CD4-positive, alpha-beta T cell (primary cell): ENCODE measurements at places on chromosomes 1 and 21. TPM values are rescaled to one million over a fixed set of nuclear protein-coding genes. Genes with fewer than 3 reads are reported as not detected.

Gene KLF18
- not detected for total RNA-seq

Gene PPM1J
- total RNA-seq, result 0.39 TPM

Gene HRNR
- not detected for total RNA-seq

Gene CHRM3
- 0.08 TPM for total RNA-seq

Gene VHLL
- not detected for total RNA-seq

Gene RNU5D-1
- not detected for total RNA-seq

Gene OVAAL
- total RNA-seq, result not detected

- no peak for DNase-seq
Measured at GRCh38 chr1:96329121-96329520, 392.5 kb upstream of the PTBP2 start.

DNA sequence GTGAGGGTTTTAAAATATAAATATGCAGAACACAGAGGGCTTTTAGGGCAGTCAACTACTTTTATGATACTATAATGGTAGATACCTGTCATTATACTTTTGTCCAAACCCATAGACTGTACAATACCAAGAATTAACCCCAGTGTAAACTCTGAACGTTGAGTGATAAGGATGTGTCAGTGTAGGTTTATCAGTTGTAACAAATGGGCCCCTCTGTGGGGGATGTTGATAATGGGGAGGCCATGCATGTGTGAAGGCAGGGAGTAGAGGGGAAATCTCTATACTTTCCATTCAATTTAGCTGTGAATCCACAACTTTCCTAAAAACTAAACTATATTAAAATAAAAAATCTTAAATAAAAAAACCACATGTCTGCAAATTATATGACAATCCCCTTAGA, 193.5 kb upstream of the CAMK1G start:
- no peak for DNase-seq

DNA sequence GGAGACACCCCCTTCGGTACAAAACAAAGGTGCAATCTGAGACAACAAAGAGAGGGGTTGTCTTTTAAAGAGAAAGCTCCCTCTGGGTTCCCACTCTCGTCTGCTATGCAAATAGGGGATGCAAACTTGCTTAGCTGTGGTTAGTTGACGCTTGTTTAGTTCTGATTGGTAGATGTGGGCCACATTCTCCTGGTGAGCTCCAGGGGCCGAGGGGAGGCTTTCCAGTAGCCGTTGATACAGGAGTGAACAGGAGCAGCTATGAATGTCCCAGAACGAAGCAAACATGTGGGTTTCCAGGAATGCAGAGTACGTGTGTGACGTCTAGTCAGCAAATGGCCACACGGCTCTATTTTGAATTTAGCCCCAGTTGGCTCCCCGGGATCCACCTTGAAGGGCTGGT, 14.7 kb downstream of the TFF2 start:
- DNase-seq, result no peak

DNA sequence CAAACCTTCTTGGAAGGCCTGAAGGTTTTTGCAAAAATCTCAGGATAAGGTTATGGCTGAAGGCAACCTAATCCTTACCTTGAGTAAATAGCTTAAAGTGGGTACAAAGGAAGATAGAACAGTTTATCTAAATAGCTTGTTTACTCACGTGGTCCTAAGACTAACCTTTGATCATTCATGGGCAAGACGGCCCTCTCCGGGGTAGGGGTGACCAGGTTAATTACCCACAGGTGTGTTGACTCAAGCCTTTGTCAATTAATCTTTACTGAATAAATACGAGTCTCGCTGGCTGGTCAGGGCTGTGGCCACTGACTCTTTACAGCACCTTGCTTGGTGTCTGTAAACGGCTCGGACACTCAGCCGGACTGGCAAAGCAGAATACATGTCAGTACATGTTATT, 10.8 kb downstream of the AADACL4 start:
- DNase-seq, result no peak

- no peak for DNase-seq
Measured at GRCh38 chr1:159719990-159720389, 5.6 kb upstream of the CRP start.

DNA sequence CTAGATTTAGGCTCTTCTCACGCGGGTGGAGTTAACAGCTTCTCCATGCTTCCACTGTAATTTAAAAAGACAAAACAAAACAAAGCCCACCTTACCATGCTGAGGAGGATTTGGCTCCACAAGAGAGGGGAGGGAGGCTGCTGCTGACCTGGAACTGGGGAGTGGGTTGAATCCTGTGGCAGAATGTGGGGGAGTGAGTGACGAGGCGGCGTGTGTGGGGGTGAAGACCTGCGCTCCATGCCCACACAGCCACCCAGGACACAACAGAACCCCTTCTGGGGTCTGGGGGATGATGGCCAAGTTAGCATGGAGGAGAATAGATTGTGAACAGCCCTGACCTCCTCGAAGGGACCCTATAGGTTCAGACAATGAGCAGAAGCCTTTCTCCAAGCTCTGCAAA, 44.0 kb upstream of the LRRN2 start:
- no peak for DNase-seq

DNA sequence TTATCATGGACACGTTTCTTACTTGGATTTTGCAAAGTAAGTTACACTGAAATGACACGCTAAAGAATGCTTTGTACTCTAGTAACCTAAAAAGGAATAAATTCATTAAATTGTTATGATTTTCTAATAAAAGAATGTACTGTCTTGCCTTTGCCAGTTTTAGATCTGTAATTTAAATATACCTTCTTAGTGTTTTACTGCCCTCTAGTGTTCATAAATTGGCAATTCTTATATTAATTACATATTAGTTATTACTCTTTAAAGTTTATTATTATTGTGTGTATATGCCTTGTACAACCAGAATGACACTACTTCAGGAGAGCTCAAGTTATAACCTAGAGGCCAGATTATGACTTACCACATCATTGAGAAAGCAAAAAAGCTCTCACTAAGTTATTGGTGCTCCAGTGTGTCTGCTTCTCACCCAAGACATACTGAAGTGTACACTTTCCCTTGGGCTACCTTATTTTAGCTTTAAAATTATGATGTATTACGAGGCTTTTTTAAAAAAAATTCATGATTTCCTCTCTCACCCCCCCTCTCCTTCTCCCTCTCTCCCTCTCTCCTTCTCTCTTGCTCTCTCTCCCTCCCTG, 169.9 kb downstream of the HS2ST1 start:
- DNase-seq, result no peak

GRCh38 chr1:119308130-119308700, 60.4 kb upstream of the HAO2 start:
- DNase-seq, result no peak

DNA sequence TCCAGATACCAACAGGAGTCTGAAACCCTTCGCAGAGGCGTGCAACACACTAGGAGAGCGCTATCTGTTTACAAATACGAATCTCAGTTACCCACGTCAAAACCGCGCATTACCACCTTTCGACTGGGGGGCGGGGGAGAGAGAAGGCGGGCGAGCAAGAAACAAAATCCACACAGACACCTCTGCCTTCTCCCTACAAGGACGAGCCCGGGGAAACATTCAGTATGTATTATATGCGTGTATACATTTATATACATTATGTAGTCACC, 722 bp downstream of the TUT4 start:
- DNase-seq, result peak; percentile 69

DNA sequence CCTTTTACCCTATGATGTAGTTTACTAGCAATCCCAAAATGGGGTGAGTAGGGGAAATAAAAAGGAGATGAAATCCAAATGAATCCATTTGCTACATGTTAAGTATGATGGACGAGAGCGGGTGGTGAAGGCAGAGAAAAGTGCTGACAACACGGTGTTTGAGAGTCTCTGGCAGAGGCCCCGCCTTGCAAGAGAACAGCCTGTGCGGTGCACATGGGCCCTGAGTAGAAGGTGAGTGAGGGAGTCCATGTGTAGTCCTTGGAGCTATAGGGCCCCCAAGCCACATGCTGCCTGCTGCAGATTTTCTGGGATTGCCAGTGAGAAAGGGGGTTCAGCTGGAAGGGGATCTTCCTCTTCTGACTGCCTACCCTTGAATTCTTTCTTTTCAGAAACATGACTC, 177.1 kb downstream of the TNR start:
- no peak for DNase-seq

- DNase-seq, result peak; percentile 83
Measured at GRCh38 chr1:44819608-44820327, 11.4 kb downstream of the BTBD19 start.

DNA sequence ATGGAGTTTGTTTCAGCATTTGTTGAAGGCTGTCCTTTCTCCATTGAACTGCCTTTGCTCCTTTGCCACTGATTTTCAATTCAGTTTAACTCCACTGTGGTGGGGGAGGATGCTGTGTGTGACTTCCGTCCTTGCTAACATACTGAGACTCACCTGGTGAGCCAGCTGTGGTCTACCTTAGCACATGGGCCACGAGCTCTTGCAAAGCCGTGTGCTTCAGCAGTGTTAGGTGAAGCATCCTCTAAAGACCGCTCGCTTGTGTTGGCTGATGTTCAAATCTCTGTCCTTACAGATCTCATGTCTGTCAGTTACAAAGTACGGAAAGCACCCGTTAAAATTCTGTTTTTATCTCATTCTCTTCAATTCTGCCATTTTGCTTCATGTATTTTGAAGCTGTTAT, 3.6 kb upstream of the SPATC1L start:
- DNase-seq, result no peak

- DNase-seq, result no peak
Measured at GRCh38 chr1:81129776-81130175, 671.0 kb upstream of the ADGRL2 start.

DNA sequence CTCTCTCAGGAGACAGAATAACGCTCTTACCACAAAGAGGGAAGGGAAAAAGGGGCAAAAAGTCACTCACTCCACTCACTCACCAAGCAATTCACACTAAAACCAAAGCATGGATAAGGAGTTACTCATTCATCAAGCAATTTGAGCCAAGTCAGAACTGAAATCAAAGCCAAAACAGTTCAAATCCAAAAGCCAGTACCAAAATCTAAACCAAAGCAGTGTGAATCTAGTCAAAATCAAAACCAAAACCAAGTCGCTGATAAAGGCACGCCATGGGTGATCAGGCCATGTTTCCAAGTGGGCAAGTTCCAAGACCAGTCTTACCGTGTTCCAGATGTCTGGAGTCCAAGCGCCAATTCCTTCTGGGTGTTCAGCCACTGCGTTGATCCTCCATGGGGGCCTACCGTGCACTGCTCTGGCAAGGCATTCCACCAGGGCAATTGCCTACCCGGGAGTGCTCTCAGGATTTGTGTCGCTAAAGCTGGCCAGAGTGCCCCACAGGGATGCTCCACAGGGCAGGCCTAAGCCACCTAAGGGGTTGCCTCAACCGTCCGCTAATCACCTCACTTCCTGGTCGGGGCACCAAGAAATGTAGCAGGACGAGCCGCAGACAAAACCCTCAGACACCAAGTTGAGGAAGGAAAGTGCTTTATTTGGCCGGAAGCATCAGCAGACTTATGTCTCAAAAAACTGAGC, 142.3 kb downstream of the TRIM33 start:
- DNase-seq, result no peak

- no peak for DNase-seq
Measured at GRCh38 chr1:109151146-109151990, 37.5 kb downstream of the ELAPOR1 start.

- no peak for DNase-seq
Measured at GRCh38 chr1:176134666-176135065, 72.4 kb downstream of the COP1 start.

DNA sequence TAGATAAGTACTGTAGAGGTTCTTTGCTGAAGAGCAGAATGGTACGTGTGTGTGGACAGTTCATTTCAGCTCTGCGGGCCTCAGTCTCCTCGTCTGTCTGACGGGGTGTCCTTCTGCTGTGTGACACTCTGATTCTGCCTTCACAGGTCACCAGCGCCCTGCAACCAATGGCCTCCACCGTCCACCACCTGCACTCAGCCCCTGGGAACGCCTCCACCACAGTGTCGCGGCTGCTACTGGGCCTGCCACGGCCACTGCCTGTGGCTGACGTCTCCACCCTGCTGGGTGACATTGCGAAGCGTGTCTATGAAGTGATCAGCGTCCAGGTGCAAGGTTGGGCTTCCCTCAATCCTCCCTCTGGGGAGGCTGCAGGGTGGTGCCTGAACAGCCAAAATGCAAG, 17.0 kb downstream of the UMODL1 start:
- no peak for DNase-seq
